ENCODE measurements at places on chromosomes 4 and X. TPM values are rescaled to one million over a fixed set of nuclear protein-coding genes. Genes with fewer than 3 reads are reported as not detected.

GRCh38 chr4:141635736-141636081 is 674 bp upstream of the IL15 start:
- DNase-seq = no peak

GRCh38 chrX:148947399-148947975 is 447.1 kb downstream of the AFF2 start:
- no peak for DNase-seq

DNA sequence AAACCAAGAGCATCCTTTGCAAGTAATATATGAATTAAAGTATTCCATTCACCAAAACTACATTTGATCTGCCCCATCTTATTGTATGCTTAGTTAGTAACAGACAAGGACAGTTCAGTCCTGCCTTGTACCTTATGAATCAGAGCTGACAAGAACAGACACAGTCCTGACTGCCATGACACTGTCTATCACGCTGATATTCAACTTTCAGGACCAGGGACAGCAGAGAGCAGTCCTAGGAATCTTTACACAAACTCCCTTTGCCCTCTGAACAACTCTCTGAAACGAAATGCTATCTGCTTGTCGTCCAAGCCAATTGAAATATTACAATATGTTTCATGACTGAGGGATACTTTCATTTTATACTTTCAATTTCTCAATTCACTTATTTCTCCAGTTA is 268.6 kb upstream of the VCX start:
- DNase-seq = peak; percentile 12

DNA sequence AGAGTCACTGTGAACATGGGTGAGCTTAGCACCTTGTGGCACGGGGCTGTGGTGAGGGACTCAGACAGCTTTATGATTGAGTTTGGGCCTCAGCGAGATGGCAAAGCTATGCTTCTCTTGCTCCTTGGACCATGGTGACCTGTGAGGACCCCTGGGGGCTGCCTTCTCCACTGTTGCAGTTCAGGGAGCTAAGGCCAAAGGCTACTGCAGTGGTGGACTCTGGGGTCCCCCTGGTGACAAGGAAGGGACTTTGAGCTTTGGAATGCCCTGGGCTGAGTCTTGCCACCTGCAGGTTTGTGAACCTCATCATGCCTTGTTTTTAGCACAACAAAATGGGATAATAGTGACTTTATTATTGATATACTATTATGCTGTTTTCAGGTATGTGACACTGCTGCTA is 36.5 kb downstream of the TBL1X start:
- peak; percentile 10 for DNase-seq

DNA sequence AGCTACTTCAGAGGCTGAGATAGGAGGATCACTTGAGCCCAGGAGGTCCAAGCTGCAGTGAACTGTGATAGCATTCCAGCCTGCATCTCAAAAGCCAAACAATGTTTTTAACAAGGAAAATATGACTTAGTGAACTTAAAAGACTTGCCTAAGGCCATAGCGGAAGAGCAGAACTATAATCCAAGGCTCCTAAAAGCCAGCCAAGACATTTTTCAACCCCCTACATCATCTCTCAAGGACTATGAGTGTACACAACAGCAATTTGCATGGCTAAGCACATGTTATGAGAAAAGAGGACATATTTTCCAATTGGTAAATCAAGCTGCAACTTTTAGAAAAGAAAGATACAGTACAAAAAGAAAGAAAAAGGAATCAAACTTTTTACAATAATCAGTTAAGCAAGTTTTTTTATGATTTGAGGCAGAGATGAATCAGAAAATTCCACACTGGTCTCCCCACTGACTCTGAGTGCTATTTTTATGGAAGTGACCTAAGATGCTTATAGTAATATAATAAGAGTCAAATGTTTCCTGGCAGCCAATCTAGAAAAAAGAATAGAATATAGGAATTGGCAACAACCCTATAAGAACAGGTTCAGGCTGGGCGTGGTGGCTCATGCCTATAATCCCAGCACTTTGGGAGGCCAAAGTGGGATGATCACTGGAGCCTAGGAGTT is 9.8 kb upstream of the ACOT9 start:
- no peak for DNase-seq

DNA sequence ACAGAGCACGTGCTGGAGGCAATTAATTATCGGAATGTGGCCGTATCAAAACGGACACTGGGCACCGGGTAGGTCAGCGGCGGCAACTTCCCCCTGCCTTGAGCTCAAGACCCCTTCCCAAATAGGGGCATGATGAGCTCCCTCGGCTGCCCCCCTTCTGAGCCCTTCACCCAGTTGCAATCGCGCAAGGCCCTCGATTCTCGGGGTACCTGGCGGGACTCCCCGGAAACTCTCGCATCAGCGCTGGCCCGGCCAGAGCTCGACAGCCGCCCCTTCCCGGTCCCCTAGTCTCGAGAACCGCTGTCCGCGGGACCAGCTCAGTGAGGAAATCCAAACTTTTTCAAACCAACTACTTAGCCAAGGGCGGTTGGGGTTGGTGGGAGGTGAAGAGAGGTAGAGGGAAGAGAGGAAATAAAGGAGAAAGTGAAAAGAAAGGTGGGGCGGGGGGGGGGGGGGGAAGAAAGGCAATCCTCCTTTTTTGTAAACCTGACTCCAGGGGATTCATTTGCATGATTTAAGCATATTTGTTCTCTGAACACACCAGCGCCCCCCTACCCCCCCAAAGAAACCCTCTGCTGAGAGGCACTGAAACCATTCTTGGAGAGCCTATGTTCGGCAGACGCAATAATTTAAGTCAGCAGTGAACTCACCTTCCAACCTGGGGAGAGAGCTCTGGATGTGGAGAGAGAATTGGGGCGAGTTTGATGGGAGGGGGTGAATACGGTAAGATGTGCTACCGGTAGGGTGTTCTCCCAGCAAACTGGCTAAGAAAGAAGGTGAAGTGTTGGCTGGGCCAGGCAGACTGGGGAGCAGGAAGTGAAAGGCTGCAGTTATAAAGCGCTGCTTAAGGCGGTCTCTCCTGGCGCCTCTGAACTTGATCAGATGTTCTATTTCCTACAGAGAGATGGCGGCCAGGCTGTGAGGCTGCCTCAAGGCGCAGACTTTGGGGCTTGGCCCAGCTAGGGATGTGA is 2.0 kb upstream of the ZIC3 start:
- peak; percentile 28 for DNase-seq

DNA sequence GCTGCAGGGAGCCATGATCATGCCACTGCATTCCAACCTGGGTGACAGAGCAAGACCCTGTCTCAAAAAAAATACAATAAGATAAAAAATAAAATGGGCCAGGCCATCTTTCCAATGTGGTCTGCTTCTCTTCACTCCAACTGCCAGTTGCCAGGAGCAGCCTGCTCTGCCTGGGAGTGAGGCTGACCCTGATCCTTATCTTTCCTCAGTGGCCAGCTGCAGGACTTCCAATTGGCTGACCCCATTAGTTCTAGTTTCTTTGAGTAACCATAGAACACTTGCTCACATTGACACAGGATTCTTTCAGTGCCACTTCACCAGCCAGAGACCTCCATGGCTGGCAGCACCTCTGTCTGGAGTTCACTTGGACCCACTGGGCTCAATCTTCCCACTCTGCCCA is 258.6 kb downstream of the MID1IP1 start:
- DNase-seq = no peak

DNA sequence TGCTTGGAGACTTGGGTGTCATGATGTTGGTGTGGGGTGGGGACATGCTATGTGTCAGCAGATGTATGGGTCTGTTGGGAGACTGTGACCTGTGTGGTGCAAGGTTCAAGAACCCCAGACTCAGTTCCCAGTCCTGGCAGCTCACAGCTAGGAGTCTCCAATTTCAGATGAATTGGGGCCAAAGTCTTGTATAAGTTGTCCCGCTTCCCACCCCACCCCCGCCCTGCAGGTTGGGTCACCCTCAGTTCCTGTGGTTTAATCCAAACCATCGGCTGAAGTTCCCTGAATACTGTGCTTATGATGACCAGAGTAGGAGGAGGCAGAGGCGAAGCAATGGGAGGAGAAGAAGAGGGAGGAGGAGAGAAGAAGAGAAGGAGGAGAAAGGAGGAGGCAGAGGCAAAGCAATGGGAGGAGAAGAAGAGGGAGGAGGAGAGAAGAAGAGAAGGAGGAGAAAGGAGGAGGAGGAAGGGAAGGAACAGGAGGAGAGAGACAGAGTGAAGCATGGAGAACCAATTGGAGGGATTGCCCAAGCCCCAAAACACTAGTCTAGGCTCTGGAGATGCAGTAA is 112.6 kb downstream of the EFNB1 start:
- DNase-seq = no peak

- no peak for DNase-seq
Measured at GRCh38 chr4:114866901-114867670, 246.3 kb downstream of the NDST4 start.

DNA sequence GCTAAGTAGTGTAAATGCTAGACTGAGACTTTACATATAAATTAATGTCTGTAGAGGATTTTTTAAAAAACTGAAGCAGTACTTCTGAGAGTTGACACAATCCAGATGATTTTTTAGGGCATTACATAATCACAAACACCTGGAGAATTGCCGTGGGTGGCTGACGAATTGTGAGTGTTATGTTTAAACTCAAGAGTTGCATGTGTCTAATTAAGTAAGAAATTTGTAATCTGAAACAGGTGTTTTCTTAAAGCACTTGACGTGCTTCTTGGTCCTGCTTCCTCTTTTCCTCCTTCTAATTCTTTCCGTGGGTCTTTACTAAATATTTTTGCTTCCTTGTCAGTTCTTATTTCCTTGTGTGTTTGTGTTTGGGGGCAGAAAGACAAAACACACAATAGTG is 27.8 kb downstream of the PIR start:
- DNase-seq = no peak

DNA sequence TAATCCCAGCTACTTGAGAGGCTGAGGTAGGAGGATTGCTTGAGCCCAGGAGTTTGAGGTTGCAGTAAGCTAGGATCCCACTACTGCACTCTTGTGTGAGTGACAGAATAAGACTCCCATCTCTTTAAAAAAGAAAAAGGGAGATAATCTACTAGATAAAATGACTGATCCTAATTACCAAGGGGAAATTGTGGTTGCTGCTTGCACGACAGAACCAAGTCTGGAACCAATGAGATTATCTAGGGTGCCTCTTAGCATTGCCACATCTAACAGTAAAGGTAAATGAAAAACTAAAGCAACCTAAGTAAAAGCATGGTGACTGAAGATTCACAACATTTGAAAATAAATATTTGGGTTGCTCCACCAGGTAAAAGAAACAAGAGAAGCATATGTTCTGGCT is 185.1 kb downstream of the PDHA2 start:
- DNase-seq = no peak

DNA sequence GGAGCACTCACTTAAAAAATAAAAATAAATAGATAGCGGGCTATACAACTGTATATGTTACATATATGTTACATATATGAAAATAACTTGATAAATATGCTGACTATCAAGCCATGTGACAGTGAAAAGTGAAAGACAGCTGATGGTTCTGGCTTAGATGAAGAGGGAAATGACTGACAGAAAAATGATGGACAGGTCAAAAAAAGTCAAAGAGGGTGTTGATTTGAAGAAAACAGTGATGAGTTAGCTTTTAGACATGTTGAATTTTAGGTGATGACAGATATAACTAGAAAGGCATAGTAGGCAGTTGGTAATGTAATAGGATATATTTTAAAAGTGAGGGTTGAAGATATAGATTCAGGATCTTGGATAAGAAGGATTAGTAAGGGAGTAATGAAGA is 37.8 kb downstream of the FBXO8 start:
- DNase-seq = no peak

DNA sequence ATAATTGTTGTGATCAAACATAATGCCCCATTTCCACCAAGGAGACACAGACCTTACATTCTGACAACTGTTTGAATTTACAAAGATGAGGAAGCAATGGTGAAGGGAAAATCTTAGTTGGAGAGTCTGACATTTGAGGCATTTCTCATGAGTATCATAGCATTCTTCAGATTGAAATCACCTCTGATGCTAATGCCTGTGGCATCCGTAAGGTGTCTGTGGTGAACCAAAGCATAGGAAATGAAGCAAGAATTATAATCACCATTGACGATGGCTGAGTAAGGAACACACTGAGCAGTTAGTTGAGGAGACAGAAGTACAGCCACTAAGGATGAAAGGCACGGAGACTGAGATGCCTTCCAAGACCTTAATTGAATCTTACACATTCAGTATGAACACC is 575.7 kb downstream of the TRIML1 start:
- no peak for DNase-seq

- DNase-seq = no peak
Measured at GRCh38 chrX:153766098-153766817, 2.2 kb downstream of the PLXNB3 start.

DNA sequence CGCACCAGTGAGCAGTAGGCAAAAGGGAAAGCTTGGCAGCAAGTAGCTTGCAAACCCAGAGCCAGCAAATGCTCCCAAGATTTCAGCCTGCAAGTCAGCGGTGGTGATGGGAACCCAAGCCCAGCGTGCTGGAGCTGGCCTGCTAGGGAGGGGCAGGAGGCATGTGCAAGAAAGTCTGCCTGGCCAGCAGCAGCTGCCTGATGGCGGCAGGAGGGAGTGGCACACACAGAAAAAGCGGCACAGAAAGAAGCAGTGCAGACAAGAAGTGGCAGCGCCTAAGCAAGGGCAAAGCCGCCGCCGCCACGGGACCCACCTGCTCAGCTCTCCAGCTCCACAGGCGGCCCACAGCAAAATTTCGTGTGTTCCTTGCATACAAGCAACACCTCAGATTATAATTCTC is 1206.5 kb upstream of the PABPC4L start:
- no peak for DNase-seq

- no peak for DNase-seq
Measured at GRCh38 chr4:7381890-7382633, 52.7 kb downstream of the PSAPL1 start.

- DNase-seq = no peak
Measured at GRCh38 chr4:169236873-169237626, 33.7 kb downstream of the SH3RF1 start.

- DNase-seq = no peak
Measured at GRCh38 chr4:138217567-138217966, 24.6 kb downstream of the SLC7A11 start.

DNA sequence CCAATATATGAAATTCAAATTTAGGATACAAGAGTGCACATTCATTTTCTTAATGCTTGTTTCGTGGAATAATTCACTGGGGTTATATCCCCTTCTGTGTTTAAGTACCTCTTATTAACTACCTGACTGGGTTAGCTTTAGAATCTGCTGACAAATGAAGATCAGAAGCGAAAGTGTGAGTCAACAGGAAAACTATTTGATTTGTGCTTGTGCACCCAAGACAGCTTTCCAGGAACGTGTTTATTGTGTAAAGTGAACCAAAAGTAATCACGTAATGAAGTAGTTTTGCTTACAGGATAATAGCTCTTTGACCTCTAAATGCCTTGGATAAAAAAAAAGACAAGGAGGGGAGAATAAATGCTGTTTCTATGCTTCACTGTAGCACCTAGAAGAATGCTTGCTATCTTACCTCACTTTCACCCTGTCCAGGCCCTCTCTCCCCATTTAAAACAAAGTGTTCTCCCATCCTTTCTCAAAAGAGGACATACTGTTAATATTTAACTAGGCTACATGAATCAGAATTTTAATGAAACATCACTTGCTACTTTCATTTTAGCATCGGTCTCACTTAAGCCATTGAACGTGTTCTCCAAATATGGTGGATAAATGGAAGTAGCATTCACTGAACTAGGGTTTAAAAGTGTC is 141.9 kb downstream of the THOC2 start:
- no peak for DNase-seq

Gene TRAM1L1
- total RNA-seq = 2.0 TPM

Gene MTMR8
- total RNA-seq = 6.1 TPM

Gene AFP
- 1.8 TPM for total RNA-seq

Gene DGKK
- total RNA-seq = 2.9 TPM
